Stimulated activated effector memory CD8-positive, alpha-beta T cell treated with anti-CD3 and anti-CD28 coated beads, Interleukin-12 subunit alpha, Interleukin-12 subunit beta, amount 100 ng/mL, for 72 hours (primary cell): ENCODE measurements at places on chromosomes 7 and 10.

DNA sequence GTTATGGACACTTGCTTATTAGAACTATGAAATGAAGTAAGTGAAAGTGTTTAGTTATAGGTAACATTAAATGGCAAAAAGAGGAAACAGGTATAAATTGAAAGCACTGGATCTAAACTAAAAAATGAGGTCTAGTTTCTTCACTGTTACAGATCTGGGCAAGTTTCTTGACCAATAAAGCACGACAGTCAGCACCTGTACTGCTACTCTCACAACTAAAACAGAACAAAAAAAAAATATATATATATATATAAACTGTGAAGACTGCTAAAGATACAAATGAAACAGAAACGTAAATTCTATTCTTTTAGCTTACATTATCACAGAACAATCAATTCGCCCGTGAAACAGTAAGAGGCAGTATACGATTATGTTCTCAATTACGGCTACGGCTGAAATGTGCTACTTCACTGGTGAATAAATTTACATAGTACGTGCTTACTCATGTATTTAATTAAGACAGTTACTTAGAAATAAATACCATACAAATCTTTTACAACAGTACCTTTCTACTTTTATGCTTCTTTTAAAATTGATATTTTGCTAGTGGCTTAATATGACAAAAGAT is 4.2 kb downstream of the AHR start:
- DNase-seq, result no peak

DNA sequence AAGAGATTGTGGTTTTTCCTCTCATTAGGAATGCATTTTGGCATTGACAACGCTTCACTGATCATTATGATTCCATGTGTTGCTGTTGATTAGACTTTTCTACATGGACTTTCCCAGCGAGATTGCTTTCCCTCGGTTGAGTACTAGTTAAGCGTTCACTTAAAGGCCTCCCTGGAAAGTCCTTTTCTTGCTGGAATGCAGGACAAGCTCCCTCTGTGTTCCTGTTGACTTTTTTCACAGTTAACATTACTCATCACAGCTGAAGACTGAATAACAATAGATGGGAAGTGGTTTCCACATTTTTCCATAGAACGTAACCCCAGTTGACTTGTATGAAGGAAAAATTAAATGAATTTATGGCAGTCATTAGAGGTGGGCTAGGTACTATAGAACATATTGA is 2.6 kb upstream of the CAV1 start:
- DNase-seq, result no peak

DNA sequence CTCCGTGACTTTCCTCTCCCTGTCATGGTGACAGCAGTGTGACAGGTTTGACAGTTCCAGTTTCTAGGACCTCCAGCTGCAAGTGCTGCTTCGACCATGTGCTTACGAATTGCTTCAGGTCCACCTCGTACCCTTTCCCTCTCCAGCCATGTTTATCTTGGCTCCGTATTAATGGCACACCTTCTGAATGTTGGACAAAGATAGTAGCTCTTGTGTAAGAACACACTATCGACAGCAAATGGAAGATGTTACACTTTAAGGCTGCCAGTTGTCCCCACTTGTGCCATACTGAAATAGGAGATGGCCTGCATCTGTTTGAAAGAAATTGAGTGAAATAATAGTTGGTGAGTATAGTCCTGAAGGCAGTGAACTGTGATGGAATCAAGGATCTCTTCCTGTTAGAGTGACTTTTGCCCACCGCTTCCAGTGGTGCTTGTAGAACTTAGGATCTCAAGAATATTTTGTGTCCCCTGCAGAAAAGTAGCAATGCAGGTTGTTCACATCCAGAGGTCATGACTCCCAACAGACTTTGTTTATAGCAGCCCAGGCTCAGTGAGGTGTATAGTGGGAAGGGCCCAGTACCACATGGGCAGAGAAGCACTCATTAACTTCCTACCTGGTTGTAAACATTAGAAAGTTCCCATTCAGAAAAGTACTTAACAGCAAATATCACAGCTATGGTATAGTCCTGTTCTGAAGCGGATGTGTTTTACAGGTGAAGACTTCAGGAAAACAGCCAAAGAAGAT is 629.7 kb upstream of the GALNT17 start:
- no peak for DNase-seq

DNA sequence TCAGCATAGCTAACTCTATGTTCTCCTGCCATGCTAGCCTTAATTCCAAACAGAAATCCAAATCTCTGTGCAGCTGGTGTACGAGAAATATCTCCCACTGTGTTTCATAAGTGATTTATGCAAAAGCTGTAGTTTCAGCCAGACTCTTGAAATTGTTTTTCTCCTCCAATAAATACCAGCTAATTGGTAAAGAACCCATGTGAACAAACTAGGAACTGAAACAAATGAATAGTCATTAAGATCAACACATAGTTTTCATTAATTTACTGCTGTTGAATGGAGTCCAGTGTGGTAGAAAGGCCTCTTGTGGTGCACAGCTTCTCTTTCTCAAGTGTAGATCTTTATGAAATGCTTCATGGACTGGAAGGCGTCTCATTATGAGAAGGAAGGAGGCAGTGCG is 18.4 kb downstream of the PPP1R17 start:
- DNase-seq, result no peak

DNA sequence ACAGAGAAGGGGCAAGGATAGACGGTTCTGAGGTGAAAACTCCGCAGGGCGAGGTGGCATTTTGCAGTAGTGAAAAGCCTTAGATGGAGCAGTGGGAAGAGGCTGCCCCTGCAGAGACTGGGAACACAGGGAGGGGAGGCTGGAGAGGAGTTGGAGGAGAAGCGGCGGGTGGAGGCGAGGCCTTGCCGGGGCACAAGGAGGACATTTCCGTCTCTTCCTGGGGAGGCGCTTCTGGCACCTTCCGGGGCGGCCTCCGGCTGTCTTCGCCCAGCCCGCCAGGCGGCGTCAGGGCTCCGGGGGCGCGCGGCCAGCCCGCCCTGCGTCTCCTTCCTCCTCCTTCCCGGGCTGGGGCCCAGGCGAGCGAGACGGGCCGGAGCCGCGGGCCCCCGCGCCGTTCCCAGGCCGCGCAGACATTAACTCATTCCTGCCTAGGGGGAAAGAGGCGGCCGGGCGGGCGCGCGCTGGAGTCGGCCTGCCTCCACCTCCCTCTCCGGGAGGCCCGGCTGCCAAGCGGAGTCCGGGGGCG is 42.7 kb downstream of the LDB3 start:
- peak; percentile 89 for DNase-seq

DNA sequence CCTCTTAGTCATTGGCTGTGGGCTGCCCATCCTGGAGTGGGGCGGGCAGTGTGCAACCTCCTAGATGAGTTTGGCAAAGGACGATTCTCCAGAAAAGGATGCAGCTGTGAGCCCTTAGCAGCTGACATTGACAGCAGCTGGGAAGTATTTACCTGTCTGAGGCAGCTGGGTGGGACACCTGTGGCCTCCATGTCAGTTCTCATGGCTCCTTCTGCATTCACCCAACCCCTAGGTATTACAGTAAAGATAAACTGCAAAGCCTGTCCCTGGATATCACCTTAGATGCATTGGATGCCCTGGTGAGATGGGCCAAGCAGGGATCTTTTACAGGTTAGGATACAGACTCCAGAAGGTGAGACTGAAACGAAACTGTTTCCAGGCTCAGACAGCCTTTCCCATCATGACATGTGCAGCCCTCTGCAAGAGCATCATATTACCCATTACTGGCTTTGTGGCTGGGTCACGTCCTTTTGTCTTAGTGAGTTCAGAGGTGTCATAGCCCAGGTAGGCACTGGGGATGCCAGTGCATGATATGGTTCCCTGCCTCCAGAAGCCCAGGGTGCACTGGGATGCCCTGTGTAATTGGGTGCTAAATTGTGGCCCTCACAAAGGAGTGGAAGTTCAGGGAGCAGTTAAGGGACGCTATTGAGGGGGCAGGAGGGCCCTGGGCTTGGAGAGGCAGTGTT is 28.9 kb downstream of the MINDY4 start:
- DNase-seq, result no peak

- no peak for DNase-seq
Measured at GRCh38 chr7:33815336-33815735, 90.0 kb upstream of the BMPER start.

- DNase-seq, result no peak
Measured at GRCh38 chr10:72156223-72156622, 59.6 kb upstream of the ANAPC16 start.

GRCh38 chr7:12090757-12091221 is 120.3 kb upstream of the TMEM106B start:
- no peak for DNase-seq

- no peak for DNase-seq
Measured at GRCh38 chr10:95503001-95503400, 58.2 kb downstream of the SORBS1 start.

DNA sequence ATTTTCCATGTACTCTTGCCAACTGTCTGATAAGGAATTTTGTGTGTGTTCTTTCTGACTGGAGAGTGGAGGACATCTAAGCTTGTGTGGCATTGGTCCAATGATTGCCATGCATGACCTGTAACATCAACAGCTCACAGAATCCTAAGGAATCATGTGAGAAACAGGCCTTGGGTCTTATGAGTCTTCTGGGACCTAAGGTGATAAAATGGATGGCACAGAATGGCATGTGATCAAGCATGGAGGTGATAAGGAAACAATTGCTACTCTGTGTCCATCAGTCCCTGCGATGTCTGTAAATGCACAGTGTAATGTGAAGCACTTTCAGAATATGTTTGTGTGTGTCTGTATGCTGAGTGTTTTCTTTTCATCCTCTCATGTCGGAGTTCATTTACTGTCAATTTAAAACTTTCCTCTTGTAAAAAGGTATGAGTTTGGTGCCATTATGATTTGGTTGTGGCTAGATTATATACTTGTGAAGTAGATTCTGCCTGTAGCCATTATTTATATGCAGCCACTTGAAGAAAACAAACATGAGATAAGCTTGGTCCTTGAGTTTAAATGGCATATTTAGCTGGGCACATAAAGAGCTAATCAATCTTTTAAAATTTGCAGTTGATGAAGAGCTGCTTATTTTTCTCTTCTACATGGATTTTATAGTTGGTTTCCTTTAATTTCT is 127.5 kb downstream of the VPS50 start:
- DNase-seq, result no peak

- DNase-seq, result no peak
Measured at GRCh38 chr7:81470724-81471379, 299.0 kb downstream of the HGF start.

- no peak for DNase-seq
Measured at GRCh38 chr10:104122225-104123107, 495 bp downstream of the SFR1 start.

GRCh38 chr7:51778121-51778520 is 461.5 kb upstream of the COBL start:
- no peak for DNase-seq

DNA sequence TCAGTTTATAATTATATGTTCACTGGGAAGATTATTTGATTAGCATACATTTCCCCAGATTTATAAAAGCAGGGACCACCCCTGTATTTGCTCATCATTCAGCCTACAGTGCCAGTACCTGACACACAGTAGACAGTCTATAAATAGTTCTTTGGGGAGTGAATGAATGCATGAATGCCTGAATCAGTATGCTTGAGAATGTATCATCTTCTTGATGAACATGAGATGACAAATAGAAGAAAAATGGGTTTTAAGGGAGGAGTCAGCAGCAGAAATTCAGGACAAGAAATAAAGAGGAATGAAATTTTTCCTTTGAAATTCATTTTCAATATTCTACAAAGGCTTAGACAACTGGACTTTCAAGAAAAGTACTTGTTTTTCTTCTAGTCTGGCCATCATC is 295.8 kb upstream of the LRRTM3 start:
- DNase-seq, result no peak

DNA sequence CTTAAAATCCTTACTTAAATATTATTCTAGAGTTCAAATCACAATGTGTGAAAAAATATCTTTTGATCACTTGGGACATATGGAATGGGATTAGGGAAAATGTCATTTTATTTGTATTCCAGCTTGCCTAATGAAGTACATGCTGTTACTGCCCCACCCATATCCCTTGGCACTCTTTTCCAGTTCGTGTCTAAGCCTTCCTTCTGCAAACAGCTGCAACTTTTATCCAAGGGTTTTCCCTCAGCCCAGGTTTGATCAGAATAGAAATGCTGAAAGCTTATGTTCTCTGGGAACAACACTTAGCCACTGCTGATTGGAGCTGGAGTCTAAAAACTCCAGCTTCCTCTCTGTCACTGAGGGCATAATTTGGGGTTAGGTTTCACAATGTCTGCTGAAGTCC is 214.1 kb upstream of the FAM3C start:
- DNase-seq, result no peak
